ENCODE measurements at places on chromosomes 4 and X.

DNA sequence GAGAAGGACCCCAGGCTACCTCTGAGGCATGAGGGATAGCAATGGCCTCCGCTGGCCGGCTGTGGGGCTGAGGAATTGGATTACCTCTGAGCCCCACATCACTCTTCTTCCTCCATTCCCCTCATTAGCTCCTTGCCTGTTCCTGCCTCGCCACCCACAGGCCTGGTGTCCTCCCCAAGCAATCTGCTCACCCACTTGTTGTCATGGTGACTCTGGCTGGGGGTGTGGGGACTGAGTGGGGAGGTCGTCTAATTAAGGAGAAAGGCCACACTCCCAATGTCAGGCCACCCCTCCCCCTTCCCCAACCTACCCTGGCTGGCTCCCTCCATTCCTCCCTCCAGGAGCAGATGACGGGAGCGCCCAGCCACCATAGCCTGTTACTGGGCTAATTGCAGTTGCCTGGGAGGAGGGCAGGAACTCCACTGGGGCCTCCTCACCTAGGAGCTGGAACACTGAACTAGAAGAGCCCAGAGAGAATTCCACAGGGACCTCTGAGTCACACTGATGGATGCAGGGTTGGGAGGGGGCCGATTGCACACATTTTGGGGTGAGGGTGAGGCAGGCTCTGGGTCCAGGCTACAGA lies 20.7 kb downstream of the NALF2 start:
- DNase-seq, result no peak

- DNase-seq, result no peak
Observed at GRCh38 chr4:136355970-136356369, 1176.3 kb downstream of the PCDH18 start.

GRCh38 chr4:8251110-8251883 lies 18.3 kb upstream of the HTRA3 start:
- DNase-seq, result no peak

- DNase-seq, result no peak
Observed at GRCh38 chr4:105887508-105887907, 7.8 kb upstream of the NPNT start.

- peak; percentile 2 for DNase-seq
Observed at GRCh38 chr4:62324215-62324614, 1124.1 kb downstream of the ADGRL3 start.

DNA sequence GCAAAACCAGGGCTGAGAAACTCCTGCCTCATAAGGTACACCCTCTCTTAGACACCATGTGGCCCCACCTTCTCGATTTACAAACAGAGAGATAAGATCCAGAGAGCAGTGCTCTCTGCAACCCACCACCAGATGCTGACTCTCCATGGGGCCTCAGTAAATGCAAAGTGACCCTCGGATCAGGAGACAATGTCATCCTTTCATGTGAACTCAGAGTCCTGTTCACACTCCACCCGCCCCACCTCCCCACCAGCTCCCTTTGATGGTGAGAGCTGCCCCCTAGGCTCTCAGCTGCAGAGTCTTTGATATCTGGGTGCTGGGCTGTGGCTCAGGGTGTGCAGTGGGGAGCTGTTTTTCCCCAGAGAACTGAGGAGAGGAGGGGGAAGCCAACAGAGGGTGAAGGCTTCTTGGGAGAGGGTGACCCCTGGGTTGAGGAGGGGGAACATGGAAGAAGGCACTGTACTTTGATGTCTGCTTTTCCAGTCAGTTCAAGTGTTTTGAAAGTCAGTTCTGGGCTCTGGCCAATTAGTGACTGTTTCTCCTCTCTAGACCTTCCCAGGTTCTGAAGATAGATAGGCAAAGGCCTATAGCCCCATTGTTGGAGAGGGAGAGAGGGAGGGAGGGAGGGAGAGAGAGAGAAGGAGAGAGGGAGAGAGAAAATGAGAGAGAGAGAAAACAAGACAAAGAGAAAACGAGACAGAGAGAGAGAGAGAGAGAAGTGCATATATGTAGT lies 88.2 kb downstream of the SCD5 start:
- no peak for DNase-seq

DNA sequence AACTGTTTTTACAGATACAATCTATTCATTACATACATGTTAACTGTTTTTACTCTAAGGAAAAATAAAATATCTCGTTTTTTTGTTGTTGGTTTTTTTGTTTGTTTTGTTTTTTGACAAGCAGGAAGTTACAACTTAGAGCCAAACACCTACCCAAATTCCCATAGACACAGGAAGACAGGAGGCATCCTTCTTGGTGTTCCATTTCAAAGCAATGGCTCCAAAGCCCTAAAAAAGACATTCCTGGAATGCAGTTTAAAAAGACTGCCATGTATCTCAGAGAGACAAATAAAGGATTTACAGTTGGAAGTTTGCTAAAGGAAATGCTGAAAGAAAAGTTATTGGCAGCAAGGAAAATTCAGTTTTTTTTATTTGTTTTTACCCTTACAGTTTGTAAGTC lies 16.7 kb downstream of the ETFDH start:
- DNase-seq, result no peak

GRCh38 chr4:148618856-148619255 lies 176.6 kb upstream of the NR3C2 start:
- no peak for DNase-seq

DNA sequence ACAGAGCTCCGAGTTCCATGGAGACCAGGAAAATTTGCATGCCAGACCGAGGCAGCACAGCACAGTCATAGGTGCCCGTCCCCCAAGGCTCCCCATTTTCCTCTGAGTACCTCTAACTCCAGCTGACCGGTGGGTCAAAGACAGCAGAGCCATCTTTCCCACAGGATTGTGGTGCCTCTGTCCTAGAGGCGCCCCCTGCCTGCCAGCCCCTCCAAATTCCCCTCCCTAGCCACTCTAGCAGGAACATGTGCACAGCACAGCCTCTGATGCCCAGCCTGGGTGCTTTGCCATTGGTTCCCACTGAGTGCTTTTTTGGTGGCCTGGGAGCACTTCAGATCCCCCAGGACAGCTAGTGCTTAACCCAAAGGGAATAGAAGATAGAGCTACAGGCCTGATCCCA lies 368.5 kb upstream of the PABPC5 start:
- no peak for DNase-seq

GRCh38 chrX:40632199-40632598 lies 9.0 kb downstream of the MPC1L start:
- DNase-seq, result no peak

GRCh38 chrX:49972328-49972860 lies 50.0 kb downstream of the CLCN5 start:
- no peak for DNase-seq

DNA sequence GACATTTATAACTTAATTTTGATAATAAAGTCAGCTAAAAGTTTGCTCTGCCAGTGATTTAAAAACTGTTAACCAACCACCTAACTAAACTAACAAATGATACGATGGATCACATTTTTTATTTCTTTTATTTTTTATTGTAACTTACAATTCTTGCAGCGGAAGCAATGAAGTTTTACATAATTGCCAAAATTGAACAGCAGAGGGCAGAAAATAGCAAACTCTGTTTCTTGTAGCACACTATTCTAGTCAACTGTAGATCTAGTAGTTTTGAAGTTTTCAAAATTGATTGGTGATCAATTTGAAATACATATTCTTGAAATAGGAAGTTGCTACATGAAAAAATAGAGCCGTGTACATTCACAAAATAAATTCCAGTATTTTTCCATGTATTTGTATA lies 2.8 kb upstream of the GRIA2 start:
- peak; percentile 7 for DNase-seq

DNA sequence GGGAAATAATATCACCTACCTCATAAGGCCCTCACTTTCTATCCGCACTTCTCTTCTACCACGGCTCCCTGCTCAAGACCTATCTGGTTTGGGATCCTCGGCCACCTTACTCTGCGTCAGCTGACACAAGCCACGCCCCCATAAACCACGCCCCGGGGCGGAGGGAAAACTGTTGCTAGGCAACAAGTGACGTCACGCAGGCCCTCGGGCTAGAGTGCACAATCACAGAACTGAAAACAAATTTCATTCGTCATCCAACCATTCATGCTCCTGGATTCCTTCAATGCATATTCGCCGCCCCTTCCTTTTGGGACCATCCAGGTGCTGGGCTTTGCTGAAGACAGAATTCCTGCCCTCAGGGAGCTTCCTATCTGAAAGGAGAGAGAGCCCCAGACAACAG lies 66.3 kb downstream of the SMC1A start:
- peak; percentile 13 for DNase-seq

- no peak for DNase-seq
Observed at GRCh38 chr4:1045595-1046201, 34.3 kb downstream of the FGFRL1 start.

- no peak for DNase-seq
Observed at GRCh38 chr4:151266497-151266896, 10.5 kb upstream of the PRSS48 start.

DNA sequence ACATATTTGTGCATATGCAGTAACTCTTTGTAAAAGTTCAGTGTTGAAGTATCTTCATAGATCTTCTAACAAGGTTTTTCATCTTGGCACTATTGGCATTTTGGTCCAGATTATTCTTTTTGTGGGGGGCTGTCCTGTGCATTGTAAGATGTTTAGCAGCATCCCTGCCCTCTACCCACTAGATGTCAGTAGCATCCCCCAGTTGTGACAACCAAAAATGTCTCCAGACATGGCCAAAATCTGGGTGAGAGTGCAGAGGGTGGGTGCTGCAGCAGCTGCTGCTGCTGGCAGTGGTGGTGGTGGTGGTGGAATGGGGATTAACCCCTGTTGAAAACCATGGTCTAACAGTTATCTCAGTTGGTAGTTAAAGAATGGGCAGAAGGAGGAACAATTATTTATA lies 370.0 kb downstream of the GPAT3 start:
- peak; percentile 12 for DNase-seq

DNA sequence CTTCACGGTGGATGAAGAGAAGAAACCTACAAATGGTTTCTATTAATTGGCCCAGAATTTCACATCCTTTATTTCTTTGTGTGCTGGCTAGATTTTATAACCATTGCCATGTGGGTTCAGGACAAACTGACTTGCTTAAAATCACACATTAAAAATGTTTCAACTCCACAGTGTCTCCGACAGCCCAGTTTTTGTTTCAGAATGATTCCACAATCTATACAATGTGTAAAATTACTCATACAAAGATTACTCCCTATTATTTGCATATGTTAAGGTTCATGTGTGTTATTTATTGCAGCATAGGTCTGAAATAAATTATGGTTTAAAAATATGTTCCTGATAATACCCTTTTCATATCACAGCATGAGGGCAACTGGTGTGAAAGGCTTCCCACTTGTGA lies 20.6 kb downstream of the DCHS2 start:
- no peak for DNase-seq

- no peak for DNase-seq
Observed at GRCh38 chr4:10197952-10198351, 81.4 kb upstream of the WDR1 start.

GRCh38 chrX:132413459-132413858 lies 75.4 kb downstream of the MBNL3 start:
- no peak for DNase-seq

DNA sequence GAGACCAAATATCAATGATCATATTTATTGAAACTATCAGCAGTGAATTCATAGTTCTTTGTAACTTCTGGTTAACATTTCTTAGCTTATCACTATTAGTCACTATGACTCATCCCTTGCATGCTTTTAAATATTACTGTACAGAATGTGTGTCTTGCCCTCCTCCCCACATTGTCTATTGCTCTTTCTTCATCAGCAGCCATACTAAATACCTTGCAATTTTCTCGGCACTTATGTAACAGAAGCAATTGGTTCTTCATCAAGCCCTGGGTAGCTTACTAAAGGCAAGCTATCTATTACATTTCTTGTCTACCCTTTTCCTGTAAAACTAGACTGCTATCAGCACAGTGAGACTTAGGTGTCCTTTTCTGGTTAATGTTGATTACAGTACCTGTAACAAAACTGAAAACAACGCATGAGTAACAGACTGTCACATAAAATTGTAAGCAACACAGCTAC lies 8.2 kb downstream of the KLHL4 start:
- peak; percentile 20 for DNase-seq

DNA sequence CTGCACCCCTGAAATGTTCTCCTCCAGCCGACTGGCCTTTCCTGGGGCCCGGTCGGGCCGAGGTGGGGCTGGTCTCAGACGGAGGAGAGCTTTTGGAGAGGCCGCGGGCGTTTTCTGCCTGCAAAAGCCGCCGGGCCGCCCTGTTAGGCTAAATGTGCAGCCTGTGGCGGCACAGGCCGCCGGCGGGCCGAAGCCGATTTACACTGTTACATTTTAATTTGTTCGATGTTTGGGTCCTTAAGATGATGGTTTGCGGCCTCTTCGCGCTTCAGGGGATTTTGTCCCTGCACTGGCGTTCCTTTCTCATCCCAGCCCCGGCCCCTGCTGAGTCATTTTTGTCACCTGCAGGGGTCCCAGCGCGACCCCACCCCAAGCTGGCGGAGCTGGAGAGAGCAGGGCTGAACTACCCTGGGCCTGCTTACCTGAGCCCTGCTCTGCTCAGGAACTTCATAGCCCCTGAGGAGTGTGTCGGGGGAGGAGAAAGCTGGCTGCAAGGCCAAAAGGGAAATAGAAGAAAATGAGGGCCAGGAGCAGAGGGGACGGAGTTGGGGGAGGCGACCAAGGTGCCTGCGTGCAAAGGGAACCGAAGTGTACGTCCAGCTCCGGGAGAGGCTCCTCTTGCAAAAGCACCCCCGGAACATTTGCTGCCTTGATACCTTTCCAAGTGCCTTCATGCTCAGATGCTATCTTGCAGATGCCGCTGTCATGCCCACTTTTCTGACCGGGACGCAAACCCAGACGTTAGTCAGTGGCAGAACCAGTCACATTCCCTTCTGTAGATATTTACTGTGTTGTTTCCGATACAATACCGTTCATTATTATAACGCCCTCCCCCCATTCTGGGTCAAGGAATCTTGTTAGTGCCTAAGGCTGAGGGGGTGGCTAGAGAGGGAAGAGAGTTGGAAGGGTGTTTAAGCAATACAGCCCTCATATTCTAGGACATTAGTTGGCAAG lies 977 bp upstream of the RBBP7 start:
- peak; percentile 1 for DNase-seq

DNA sequence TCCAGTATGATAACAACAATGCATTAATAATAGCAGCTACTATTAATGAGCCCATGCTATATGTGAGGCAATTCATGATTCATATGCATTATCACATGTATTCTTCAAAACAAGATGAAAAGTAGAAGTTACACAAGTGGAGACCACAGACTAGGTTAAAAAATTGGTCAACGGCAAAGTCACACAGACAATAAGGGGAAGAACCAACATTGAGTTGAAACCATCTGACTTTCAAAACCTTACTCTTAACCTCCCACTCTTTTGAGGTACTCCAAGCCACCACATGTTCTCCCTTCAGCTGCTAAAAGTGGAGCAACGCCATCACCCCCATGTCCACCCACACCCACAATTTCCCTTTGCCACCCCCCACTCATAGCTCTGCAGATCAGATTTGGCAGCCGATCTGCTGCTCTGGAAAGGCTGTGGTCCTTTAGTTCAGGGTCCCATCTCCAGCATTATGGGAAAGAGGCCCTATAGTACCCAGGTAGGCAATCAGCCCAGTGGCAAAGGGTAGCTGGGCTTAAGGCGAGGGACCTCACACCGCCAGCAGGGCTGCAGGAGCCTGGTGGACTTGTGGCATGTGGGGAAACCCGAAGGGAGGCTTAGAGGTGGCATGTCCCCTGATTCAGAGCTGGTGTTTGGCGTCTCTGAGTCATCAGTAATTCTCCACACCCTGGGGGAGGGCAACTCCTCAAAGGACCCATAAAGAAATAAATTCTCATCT lies 33.5 kb upstream of the CYBB start:
- DNase-seq, result peak; percentile 4

- peak; percentile 9 for DNase-seq
Observed at GRCh38 chr4:185640811-185641675, 105.7 kb upstream of the PDLIM3 start.

GRCh38 chr4:87807402-87807801 lies 8.0 kb downstream of the IBSP start:
- no peak for DNase-seq

GRCh38 chrX:34879346-34879745 lies 63.2 kb upstream of the FAM47B start:
- no peak for DNase-seq
